Thoracic aorta (tissue), 2 donors: ENCODE measurements at places on chromosomes 2 and 18.

DNA sequence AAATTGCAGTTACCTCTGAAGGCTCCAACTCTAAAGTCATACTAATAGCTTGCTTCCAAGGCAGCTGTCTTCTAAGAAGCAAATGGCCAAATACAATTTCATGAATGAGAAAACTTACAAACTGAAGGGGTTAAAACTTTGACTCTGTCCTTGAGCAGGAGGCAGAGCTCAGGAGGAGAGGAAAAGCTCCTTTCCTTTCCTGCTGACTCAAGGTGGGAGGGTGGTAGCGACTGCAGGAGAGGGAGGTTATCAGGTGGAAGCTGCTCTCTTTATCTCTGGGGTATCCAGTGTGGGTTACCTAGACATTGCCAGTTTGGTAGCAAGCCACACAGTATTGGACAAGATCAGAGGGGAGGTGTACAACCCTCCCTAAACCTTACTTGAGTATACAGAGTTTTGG is 2.7 kb upstream of the EFEMP1 start:
- DNase-seq, result no peak

DNA sequence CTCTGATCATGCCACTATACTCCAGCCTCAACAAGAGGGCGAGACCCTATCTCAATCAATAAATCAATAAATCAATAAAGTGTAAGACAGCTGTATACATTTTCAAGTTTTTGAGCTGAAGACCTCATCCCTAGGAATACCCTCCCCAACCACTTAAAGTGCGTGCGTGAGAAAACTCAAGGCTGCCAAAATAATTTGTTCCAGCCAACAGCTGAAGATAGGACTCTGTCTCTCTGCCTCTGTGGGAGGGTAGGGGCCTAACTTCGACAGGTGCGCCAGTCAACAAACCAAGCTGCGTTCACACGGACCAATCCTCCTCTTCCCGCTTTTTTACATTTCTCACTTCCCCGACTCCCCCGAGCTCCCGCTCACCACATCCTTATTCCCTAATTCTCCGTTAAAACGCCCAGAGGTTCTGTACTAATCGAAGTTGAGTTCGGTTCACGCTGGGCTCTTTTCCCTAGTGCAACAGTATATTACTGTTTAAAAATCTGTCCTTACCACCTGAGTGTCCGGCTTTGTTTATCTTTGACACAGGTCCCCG is 618 bp downstream of the POLR2D start:
- no peak for DNase-seq

DNA sequence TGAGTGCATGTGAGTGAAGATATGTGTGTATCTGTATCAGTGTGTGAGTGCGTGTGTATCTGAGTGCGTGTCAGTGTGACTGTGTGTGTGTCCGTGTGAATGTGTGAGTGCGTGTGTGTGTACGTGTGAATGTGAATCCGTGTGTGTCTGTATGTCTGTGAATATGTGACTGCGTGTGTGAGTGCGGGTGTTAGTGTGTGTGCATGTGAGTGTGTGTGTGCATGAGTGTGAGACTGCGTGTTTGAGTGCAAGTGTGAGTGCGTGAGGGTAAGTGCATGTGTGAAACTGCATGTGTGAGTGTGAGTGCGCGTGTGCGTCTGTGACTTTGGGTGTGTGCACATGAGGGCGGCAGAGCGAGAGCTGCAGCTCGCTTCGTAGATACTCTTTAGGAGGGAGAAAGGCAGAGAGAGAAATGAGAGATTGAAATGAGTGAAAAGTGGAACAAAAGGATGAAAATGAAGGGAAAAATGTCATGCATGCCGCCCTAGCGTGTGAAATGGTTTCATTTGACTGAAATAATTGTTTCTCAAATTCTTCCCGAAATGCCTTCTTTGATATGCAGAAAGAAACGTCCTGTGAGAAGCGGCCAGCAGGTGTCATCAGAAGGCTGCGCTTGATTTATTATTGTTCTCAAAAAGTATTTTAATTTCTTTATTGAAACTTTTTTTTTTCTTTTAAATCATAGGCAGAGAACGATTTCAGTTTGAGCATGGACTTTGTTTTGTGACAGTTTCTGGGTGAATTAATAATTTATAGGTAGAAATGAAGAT is 25.6 kb downstream of the ZNF407 start:
- no peak for DNase-seq

DNA sequence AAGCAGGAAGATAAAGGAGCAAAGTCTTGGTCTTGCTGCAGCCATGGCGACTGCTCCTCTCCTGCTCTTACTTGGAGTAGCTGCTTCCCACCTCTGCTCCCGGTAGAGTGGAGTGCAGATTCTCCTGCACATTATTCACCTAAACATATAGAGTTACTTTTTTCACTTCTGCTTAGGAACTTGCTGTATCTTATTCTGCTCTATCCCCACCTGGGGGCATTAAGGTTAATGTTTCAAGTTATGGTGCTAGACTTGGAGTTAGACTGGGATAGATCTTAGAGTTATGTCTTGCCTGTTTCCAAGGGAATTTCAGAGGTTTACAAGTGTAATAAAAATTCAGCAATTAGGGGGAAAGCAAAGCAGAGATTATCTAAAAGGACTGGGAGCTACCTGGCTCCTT is 144.2 kb downstream of the SETBP1 start:
- DNase-seq, result no peak

DNA sequence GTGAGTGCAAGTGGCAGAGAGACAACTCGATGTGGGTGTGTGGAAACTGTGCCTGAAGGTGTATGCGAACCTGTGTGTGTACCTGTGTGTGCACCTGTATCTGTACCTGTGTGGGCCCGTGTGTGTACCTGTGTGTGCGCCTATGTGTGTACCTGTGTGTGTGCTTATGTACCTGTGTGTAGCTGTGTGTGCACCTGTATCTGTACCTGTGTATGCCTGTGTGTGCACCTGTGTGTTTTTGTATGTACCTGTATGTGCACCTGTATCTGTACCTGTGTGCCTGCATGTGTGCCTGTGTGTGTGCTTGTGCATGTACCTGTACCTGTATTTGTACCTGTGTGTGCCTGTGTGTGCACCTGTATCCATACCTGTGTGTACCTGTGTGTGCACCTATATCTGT is 150.6 kb downstream of the MYT1L start:
- no peak for DNase-seq

GRCh38 chr18:38520786-38521185 is 955.2 kb upstream of the CELF4 start:
- no peak for DNase-seq

- DNase-seq, result no peak
Observed at GRCh38 chr2:115880558-115880957, 1438.1 kb downstream of the DPP10 start.

GRCh38 chr2:165044505-165045303 is 89.4 kb upstream of the SLC38A11 start:
- DNase-seq, result no peak
